ENCODE measurements at places on chromosomes 11 and 22.

DNA sequence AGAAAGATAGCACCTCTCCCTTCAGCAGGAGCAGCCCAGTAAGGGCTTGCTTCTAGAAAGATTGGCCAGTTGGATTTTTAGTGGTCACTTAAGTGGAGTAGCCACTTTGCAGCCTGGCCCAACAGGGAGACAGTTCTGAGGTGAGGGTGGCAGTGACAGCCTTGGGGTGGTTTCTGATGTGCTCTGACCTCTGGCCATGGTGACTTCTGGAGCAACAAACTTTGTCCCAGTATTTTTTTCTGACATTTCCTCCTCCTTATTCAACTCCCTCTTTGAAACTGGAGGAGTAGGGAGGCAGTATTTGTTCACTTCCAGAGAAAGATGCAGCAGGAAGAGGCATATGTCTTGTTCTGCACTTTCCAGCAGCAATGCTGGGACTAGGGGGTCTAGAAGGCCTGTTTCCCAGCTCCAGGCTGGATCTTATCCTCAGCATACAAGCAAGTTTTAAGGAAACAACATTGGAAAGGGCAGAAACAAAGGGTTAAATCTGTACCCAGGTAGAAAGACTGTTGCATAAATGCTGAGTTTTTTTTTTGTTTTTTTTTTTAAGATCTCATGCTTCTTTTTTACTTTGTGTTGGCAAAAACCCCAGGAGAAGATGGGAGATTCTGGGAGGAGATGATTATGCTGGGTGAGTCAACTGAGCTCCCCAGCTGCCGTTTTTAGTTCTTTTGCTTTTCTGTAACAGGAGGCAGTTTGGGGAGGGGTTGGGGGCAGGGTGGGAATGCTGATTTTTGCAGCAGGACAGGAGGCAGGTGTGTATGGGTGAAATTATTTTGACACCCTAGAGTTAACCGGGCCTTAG, 37.2 kb downstream of the RCOR2 start:
- no peak for ATAC-seq

DNA sequence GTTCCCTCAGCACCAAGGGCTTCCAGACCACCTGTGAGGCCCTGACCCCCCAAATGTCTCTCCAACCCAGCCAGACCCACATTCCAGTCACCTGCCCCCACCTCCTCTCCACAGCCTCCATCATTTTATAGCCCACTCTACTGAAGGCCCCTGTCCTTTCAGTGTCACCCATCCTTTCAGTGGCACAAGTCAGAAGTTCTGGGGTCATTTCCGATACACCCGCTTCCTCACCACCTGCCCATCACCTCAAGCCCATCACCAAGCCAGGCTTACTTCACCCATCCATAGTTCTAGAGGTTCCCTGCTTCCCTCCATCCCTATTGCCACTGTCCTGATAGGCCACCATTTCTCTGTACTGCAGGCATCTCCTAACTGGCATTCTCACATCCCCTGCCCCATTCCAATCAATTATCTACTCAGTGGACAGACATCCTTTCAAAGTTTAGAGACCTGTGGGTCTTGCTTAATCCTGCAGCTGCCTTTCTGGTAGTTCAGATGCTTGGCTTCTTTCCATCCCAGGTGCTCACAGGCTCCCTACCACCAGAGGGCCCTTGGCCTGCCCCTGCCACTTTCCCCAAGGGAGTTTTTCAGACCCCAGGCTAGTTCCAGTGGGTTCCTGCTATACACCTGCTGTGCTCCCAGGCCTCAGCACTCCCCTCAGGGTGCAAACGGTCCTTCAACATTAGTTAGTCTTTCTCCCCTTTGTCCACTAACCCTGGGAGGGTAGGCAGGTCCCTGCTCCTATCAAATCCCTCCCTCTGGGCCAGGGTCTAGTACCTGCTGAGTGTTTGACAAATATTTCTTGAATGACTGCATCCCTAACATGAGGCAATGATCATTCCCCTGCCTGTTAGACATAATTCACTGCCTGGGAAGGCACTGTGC, 7.6 kb downstream of the KCNQ1OT1 start:
- no peak for ATAC-seq

DNA sequence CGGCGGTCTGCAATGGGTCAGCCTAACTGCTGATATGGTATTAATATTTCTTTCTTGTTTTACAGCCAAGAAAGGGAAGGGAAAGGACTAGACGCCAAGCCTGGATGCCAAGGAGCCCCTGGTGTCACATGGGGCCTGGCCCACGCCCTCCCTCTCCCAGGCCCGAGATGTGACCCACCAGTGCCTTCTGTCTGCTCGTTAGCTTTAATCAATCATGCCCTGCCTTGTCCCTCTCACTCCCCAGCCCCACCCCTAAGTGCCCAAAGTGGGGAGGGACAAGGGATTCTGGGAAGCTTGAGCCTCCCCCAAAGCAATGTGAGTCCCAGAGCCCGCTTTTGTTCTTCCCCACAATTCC, 1.9 kb downstream of the MDK start:
- ATAC-seq: no peak

DNA sequence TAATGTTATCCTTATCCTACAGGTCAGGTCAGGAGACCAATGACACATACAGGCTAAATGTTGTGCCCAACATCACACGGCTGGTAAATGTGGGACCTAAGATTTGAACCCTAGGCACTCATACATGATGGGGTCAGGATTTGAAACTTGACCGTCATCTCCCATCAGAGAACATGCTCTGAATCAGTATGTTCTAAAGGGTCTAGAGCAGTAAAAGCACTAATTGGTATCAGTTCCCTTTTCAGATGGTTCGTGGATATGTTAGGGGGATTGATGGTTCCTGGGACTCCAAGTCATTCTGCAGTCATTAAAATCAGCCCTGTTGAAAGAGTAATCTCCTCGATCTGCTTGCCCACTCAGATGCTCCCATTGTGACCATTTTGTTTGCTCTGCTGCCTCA, 65.5 kb downstream of the BMAL1 start:
- no peak for ATAC-seq

- no peak for ATAC-seq
These were observed 83.7 kb downstream of the RAB30 start for GRCh38 chr11:82987997-82988396.

DNA sequence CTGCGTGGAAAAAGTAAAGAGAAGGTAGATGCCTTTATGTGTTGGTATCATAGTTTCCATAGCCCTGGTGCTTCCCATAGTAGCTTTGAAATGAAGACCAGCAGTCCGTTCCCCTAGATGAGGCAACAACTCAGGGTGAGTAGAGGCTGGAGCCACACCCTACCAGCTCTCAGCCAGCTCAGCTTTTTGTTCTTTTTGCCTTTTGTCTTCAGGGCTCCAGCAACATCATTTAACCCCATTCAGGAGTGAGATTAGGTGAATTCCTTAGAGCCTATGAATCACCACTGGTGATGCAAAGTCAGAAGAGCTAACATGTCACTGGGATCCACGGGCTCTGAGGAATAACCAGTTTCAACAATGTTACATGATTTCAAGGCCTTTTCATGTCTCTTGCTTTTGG, 14.0 kb upstream of the SESN3 start:
- peak; percentile 84 for ATAC-seq

DNA sequence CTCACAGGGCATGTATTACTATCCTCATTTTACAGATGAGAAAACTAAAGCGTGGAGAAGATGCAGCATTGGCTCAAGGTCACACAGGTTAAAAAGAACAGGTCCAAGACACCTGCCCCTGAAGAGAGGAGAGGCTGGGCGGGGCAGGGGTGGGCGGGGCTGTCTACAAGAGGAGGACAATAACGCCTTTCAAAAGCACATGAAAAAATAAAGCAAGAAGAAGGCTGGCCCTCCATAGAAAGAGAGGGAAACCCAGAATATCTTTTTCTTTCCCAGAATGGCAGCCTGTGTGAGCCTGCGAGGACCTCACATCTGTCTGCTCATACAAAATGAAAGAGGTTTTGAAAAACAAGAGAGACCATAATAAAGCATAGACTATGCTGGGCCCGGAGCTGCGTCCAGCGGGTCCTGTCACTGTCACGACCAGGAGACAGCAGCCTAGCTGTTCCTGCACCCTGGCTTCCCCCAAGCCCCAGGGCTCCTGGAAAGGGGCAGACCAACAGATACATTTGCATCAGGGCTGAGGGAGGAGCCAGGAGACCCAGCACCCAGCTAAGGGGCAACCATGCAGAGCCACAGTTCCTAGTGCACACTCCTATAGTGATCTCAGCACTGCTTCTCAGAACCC, 61.6 kb downstream of the DSCAML1 start:
- ATAC-seq: no peak

- ATAC-seq: no peak
These were observed 28.2 kb upstream of the ZDHHC13 start for GRCh38 chr11:19088791-19089190.

DNA sequence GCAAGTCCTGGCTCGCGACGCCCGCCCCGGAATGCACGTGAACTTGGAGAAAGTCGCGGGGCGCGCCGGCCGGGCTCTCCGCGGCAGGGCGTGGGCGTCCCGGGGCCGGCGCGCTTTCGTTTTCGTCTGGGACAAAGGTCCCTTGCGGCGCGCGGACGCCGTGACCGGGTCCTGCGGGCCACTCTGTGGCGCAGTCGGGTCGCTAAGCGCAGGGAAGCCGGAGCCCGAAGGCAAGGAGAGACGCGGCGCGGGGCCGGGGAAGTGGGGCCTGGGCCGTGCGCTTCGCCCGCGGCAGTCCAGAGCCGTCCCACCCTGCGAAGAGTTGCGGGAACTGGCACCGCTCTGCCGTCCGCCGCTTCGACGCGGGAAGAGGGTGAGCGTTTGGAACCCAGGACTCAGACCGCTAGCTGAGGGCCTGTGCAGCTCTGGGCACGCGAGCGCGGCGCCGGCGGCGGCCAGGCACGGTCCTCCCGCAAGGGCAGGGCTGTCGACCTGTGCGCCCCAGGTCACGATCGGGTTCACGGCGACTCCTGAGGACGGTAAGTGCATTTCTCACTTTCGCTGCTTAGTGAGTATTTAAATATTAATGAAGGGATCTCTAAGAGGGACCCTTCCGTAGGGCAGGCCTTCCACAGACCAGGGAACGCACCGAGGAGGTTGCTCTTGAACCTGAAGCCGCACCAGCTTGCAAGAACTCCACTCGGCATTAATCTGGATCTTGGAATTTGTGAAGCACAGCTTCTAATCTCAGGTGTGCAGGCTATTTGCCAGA, 78.0 kb upstream of the PPARA start:
- ATAC-seq: peak; percentile 35

DNA sequence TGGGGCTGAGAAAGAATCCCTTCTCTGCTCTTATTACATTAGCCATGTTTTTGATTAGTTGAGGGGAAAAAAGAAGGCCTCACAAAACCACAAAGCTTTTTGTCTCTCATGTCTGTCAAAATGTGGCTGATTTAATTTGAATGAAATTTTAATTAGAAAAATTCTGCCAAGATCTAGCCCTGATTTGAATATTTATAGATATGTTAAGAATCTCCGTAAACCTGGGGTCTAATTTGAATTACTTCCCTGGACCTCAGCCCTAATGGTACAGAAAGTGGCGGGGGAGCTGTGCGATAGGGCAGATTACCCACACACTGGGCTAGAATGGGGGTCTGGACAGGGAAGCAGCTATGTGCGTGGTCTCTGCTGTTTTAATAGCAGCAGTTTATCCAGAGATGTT, 141.3 kb upstream of the TTC12 start:
- ATAC-seq: no peak

DNA sequence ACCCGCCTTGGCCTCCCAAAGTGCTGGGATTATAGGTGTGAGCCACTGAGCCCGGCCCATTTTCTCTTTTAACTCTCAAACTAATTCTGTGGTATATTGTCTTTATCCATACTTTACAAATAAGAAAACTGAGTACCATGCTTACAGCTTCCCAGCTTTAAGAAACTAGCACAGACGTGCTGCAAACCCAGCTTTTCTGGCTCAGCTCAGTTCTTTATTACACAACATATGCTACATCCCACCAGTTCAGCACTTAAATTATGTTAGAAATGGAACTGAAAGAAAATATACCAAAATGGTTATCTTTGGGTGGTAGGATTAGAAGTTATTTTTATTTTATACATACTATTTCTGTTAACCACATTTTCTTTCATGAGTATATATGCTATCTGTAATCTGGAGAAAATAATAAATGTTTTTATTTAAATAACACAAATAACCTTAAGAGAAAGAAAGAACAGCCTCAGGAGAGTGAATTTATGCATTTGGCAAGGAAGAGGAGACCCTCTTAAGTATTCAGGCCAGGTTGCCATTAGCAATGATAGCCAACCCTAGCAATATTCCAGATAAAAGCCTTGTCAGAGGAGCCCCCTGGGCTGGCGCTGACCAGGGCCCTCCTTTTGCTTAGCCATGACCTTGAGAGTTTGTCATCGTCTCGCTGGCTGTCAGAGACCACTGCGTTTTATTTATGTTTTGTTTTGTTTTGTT, 33.8 kb downstream of the SLN start:
- ATAC-seq: no peak

DNA sequence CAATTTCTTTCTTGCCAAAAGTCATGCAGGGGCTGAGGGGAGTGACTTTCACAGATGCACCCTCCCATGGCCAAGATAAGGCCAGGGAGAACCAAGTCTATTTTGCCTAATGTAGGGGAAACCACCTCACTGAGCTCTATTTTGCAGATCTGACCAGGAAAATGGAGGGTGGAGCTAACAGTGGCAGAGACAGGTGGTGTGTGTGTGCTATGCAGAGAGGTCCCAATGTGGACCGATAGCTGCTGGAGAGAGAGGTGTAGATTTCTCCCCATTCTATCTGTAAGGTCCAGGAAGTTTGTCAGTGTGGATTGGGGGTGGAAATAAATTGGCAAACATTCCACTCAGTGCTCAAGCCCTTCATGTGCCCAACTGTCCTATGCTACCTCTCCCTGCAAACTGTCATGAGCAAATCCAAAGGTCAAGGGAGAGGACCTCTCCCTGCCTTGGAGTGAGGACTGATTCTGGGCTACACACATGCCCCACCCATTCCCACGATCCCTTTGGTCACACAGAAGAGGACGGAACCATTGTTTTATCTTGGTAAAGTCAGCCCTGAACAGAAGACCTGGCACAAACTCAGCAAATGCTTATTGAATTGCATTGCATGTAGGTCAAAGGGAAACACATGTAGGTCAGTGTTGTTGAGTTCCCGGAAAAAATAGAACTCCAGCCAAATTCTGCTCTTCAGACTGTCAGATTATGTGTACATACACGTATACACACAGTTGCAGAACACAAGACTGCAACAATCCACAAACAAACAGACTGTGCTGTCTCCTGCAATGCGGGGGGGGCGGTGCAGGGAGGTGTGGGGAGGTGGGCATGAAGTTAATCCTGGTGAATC, 65.9 kb downstream of the C11orf58 start:
- ATAC-seq: peak; percentile 27

DNA sequence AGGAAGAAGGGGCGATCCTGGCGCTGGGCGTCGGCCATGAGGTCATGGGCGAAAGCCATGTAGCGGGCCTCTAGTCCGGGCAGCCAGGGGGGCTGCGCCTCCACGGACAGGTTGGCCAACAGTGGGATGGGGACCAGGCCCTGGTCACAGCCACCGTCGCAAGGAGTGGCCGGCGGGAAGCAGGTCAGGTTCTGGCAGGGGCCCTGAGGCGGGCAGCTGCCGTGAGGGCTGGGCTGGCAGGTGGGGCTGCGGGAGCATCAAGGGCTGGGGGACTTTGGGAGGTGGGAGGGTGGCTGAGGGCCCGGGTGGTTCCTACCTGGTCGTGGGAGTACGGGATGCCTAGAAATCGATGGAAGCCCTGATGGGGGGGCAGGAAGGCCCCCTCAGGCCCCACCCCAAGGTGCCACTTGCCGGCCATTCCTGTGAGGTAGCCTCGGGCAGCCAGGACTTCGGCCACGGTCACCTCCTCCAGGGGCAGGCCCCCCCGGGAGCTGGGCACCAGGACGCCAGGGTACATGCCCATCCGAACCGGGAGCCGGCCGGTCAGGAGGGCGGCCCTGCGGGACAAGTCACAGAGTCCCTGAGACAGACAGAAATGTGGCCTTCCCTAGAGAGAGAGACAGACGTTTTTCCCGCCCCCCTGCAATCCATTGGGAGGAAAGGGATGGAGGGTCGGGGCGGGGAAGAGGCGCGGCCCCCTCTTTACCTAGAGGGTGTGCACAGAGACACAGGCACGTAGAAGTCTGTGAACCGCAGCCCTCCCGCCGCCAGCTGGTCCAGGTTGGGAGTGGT, 906 bp downstream of the ARSA start:
- no peak for ATAC-seq

Measured in activated T-helper 17 cell treated with anti-CD3 and anti-CD28 coated beads, Interleukin-2, amount 50 U/mL, for 72 hours (primary cell).